GM23248 (cell line): ENCODE measurements at places on chromosomes 5 and 9.

GRCh38 chr5:126106029-126106428 is 317.2 kb upstream of the GRAMD2B start:
- DNase-seq = peak; percentile 65

DNA sequence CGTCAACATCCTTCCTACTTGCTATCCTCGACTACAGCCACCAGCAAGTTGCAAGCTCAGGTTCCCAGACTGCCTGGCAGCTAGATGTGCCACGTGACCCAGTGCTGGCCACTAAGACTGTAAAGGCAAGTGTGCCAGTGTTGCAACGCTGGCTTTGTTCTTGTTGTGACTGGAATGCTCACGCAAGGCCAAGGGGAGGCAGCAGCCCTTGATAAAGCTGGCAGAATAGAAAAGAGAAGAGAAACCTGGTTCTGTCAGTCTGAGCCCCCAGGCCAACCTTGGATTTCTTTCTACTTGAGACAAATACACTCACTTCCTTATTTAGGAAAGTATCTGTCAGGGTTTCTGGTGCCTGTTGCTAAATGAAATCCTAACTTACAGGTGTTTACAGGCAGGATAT is 113.0 kb downstream of the KLHL3 start:
- DNase-seq = peak; percentile 73

DNA sequence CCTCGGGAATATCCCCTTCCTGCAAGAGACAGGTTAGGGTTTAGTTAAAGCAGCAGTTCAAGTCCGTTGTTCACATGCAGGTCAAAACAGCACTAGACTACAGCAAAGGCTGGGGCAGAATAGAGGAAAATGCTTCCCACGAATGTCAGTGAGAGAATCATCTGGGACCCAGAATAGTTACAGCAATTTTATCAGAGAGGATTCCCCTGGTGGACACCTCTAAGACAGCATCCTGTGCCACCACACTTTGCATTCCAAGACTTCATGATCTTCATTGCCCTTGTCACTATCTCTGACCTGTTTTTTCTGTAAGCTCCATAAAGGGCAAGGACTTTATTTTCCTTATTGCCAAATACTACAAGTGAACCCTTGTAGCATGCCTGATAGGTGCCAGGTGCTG is 12.9 kb downstream of the GRXCR2 start:
- DNase-seq = no peak

- DNase-seq = no peak
Measured at GRCh38 chr5:166979307-166979895, 1312.0 kb upstream of the WWC1 start.

GRCh38 chr5:171534043-171534895 is 114.8 kb downstream of the FGF18 start:
- no peak for DNase-seq
